Dorsolateral prefrontal cortex (tissue), 122 donors: ENCODE measurements at places on chromosomes 6 and 20. TPM values are rescaled to one million over a fixed set of nuclear protein-coding genes. Genes with fewer than 3 reads are reported as not detected.

DNA sequence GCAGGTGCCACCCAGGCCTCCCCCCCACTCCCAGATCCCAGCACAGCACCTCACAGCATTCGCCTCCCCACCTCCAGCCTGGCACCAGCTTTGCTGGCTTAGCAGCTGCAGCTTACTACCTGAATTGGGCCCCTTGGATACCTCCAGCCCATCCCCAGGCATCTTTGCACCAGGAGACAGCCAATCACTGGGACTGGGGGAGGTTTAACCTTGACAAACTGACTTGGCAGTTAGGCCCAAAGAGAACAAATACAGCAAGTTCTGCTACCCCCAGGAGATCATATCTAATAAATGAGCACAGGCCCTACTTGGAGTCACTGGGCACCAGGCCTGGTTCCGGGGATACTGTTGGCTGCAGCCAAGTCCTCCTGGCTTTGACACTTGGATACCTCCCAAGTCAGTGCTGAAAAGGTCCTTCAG lies 8.8 kb downstream of the PDRG1 start:
- no peak for DNase-seq

Gene TNFAIP3
- total RNA-seq, result 5.8 TPM

Gene TFAP2D
- not detected for total RNA-seq

DNA sequence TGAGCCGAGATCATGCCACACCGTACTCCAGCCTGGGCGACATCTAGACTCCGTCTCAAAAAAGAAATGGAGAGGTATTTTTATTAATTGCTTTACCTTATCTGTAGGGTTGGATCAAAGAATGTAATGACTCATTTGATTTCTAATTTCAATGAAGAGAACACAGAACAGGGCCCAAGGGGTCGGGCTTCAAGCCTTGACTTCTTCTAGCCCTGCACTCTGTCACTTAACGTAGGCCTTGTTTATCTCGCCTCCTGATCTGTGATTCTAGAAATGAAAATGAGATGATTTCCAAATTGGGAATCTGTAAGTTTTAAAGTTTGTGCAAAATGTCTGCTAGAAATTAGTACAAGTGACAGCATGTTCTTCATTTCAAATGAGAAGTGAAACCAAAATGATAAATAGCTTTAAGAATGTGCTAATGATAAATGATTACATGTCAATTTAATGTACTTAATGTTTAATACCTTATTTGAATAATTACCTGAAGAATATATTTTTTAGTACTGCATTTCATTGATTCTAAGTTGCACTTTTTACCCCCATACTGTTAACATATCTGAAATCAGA lies 180.5 kb downstream of the SLC16A10 start:
- no peak for DNase-seq
